Cortex of kidney (tissue), 1 donor: ENCODE measurements at places on chromosomes 3 and 15.

GRCh38 chr3:27671101-27671500 lies 51.0 kb downstream of the EOMES start:
- no peak for DNase-seq

DNA sequence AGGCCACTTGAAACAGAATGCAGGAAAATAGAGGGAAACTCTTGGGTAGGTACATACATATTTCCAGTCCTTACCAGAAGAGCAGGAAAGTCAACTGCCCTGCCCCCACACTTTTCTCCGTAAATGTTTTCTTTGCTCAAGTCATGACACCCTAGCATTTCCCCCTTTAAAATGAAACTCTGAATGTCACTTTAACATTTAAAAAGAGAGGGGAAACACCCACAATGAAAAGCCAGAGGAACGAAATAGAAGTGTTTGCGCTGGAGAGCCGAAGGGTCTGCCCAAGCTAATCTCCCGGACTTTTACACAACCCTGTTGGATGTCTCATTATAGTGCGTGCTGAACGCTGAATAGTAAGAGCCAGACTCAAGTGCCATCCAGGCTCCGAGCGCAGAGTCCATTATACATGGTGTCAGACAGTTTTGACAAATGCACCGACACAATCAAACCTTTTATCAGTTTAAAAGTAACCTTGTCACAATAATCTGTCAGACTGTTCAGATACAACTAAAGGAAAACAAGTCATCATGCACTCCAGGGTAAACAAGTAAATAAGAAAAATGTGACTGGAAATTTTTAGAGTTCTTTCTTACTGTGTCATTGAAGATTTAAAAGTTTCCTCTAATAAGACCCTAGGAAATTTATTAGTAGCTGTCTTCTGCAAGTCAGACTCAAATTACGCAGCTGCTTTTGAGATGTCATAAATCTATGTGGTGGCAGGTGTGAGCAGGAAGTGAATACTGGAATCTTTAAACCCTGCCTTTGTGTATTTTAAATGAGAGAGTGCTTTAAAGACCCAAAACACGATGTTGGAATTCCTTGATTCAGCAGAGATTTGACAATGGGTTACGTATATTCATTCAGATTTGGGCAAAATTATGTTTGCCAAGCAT lies 159.8 kb downstream of the RBMS3 start:
- DNase-seq = no peak

GRCh38 chr3:177887475-177887874 lies 648.8 kb upstream of the KCNMB2 start:
- no peak for DNase-seq

DNA sequence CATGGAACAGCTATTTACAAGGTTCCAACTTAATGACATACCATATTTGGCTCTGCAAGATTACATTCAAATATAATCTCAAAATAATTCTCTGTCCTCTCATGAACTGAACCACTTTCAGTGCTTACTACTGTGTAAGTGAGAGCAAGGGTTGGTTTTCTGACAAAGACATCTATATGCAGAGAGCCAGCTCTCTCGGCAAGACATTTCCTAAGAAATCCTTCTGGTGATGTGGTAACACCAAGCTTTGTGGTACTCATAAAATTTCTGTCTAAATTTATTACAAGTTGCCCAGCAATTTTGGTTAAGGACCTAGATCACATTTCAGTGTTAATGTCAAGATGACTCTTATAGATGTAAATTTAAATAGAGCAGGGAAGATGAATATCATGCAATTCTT lies 184.9 kb downstream of the GAP43 start:
- DNase-seq = no peak

- DNase-seq = no peak
These were observed 14.0 kb downstream of the SMAD6 start for GRCh38 chr15:66715720-66716655.

- DNase-seq = no peak
These were observed 23.5 kb upstream of the HES1 start for GRCh38 chr3:194112120-194113106.

DNA sequence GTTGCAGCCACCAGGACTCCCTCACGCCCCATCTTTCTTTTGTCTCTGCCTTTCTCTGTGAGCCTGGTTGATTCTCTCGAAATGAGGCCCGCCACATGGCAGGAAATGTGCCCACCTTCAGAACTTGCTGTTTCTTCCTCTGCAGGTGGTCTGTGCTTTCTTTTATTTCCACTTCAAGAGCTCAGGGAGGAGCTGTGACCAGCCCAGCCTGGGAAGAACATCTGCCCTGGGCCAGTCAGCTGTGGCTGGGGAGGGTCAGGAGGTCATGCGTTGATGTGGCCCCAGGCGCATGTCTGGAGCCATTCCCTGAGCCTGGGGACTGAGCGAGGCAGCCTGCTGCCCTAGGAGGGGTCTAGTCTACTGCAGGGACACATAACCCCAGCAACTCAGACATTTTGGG lies 8.0 kb downstream of the FBLN2 start:
- DNase-seq = no peak

- no peak for DNase-seq
These were observed 3.0 kb upstream of the MEX3B start for GRCh38 chr15:82048811-82049210.

GRCh38 chr3:41163421-41163820 lies 35.9 kb upstream of the CTNNB1 start:
- DNase-seq = no peak

DNA sequence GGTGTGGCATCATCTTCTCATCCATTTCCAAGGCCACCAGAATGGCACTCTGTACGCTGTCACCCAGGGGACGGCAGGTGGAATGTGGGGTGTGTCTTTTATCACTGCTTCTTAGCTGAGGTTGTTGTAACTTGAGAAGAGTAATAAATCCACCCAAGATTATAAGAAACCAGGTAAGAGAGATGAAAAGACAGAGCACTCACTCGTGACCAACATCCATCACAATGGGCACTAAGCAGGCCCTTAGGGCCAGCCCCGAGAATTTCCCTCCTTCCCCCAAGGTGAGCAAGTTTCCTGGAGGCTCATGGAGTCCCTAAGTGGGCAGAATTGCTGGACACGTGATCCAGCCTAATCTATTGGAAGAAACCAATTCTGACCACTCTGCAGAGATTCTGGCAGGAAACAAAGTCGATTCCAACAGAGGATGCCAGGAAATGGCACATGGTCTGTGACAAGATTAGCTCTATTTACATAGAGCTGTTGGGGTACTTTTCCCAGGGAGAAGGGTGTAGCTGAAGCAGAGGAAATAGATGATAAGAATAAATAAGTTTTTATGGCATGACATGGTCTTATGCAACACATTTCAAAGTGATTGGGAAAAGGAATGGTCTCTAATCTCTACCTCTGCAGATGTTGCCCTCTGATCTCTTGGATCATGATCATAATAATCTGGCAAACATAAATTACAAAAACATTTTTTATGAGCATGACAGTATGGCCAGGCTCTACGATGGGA lies 22.5 kb downstream of the SLC6A20 start:
- DNase-seq = no peak

DNA sequence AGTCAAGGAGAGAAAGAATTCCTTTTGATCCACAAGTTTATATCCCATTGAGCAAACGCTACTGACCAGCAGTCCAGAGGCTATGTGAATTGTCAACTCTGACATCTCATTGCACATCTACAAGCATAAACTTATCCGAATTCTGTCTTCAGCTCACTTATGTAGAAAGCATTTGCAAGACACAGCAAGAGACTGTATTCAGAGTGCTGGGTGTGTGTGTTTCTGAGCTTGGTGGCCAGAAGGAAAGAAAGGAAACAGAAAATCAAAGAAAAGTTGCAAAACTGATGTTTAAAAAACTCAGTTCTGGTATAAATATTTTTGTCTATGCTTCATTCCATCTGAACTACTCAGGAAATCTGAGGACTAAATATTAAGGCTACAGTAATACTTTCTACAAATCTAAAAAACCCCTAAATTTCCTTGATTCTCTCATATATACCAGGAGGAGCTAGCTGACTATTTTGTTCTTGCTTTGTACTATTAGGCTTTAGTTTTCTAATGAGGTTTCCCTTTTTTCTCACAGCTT lies 45.5 kb downstream of the LSAMP start:
- no peak for DNase-seq

GRCh38 chr3:175356899-175357324 lies 497.8 kb downstream of the NAALADL2 start:
- no peak for DNase-seq

GRCh38 chr3:156507285-156507684 lies 47.6 kb downstream of the SSR3 start:
- DNase-seq = no peak

- DNase-seq = no peak
These were observed 7.5 kb downstream of the VPS13C start for GRCh38 chr15:62052713-62053112.

GRCh38 chr15:29844290-29844903 lies 22.1 kb upstream of the TJP1 start:
- DNase-seq = no peak

DNA sequence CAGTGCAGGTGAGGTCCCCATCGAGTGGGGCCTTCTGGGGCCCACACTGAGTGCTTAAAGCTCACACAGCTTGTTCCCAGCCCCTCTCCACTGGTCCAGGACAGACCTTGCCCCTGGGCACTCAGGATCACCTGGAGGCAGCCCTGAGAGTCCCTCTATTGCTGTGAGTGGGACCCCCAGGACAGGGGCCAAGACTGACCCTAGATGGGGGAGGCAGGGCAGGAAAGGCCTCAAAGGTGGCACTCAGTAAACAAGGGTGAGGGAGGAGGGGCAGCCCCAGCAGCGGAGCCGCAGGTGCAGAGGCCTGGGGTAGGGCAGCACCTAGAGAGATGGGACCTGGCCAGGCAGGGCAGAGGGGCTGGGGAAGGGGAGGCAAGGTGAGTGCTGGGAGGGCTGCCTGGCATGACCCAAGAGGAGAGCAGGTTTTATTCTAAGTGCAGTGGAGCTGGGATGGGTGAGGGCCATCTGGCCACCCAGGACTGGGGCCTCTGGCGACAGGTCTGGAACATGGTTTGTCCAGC lies 27.9 kb downstream of the CFAP100 start:
- DNase-seq = no peak

DNA sequence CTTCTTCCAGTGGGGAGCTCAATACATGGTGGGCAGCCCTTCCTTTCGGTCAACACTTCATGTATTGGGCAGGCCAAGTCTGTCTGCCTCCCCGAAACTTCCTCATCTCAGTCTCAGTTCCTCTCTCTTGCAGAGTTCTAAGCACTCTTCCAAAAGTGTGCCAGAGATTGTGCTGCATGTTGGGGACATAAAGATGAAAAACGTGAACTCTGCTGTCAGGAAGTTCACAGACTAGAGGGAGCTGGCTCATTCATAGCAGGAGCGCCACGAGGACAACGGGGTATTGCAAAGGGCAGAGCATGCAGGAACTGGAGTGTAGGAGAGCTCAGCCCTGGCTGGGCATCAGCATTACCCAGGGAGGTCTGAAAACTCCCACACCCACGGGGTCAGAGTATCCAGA lies 15.3 kb upstream of the EPHB3 start:
- DNase-seq = no peak

DNA sequence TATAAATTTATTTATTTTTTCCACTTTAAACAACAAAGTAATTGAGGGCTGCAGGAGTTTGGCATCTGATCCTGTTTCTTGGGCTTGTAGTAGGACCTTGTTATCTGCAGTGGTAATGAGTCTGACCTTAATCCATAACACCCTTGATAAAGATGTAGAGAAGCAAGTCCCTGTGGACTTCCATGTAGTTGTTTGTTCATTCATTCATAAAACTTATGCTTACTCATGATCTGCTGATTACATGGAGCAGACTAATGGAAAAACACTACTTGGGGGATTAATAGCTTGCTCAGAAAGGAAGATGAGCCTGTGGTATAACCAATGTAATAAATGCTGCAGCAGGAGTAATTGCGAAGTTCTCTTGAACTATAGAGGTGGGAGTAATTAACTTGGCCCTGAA lies 271.5 kb upstream of the TBL1XR1 start:
- DNase-seq = no peak

GRCh38 chr3:43696441-43696840 lies 5.7 kb downstream of the ABHD5 start:
- DNase-seq = no peak

DNA sequence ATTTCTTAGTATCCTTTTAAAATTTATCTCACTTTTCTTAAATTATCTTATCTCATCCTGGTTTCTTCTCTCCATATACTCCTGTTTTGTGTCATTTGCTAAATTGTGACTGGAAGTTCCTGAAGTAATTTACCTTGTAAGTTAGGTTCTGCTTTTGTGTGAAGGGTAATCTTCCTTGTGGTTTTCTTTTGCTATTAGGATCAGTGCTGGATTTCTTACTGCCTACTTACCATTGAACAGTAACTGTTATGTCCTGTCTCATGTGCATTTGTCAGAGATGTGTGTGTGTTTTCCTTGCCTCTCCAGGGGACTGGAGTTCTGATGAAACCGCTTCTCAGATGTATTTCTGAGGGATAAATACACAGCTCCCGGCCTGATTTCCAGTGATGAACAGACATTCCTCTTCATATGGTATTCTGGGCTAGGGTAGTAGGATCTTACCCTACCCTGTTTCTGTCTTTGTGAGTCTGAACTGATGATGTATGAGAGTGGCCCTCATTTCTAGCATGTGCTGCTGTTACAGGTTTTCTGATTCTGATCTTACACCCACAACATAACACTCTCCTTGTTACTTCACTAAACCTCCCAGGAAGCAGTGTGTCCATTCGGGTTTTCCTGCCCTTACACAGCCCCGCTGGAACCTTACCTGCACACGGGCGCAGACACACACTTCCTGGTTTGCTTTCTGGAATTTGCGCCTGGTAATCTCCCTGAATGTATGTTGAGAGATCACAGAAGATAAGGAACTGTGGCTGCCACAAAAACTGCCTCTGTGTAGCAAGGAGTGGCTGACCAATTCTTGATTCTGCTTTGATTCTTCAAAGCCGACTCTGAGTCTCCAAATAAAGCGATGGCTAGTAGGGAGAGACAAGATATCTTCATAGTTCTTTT lies 14.7 kb downstream of the PAK2 start:
- DNase-seq = no peak

DNA sequence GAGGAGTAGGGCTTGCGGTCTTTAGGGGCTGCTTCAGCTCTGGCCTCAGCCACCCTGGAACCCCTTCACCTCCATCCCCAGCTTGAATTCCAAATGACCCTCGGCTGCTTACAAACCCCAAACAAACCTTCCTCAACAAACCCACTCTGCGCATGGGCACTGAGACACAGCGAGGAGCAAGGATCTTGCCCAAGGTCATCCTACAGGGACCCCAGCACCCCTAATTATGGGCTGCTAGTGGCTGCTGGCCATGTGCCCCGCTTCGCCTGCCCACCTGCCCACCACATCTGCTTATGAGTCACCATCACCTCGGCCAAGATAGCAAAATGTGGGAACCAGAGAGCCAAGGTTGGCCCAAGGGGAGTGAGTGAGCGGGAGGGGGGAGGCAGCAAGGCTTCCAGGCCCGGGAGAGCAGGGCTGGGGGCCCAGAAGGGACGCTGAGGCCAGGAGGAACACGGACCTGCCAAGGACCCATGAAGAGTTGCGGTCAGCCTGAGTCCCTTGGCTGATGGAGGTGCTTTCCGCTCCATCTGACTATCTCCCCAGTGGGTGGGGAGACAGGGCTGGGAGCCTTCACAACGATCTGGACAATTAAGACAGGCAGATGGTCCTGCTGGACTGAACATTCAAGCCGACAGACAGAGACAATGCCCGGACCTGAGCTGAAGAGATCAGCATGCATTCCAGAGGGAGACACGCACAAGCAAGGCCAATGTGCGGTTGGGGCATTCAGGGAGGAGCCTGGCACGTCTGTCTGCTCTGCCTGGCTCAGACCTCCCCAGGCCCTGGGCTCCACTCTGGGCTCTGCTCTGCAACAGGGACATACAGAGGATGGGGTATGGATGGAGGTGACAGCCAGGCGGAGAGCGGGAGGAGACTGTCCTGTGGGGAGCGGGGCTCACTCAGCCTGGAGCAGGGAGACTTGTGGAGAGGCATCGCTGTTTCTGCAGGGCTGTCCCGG lies 10.8 kb upstream of the GRIP2 start:
- no peak for DNase-seq

- no peak for DNase-seq
These were observed 35.0 kb upstream of the ABHD17C start for GRCh38 chr15:80660119-80660518.
